ENCODE measurements at places on chromosomes 2 and 18.

- no peak for DNase-seq
These were observed 54.6 kb upstream of the TNP1 start for GRCh38 chr2:216914491-216914890.

DNA sequence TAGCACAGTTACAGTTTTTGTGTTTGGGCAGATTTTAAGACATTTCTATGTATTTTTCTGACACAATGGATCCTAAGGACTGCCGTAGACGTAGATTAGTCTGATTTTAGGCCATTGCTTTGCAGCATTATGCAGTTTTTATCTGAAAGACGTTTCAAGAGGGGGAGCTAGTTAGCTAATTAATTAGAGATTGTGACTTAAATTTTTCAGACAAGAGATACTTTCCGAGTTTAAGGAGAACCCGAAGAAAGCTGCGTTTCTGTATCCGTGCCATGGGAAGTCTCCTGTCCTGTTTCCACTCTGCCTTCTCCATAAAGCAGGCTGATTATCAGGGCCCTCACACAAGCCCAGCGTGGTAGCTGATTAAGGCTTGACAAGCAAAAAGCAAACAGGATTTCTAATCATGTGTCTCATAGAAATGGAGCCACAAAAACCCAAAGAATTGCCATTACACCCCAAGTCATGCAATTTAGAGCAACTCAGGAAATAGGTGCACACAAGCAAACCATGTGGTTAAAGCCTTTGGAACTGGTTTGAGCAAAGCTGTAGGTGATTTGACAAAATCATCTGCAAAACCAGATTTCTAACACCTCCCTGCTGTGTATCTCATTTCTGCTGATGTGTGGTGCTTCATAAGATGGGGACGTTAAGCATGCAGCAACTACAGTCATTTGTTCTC, 808.1 kb downstream of the RNF144A start:
- no peak for DNase-seq

DNA sequence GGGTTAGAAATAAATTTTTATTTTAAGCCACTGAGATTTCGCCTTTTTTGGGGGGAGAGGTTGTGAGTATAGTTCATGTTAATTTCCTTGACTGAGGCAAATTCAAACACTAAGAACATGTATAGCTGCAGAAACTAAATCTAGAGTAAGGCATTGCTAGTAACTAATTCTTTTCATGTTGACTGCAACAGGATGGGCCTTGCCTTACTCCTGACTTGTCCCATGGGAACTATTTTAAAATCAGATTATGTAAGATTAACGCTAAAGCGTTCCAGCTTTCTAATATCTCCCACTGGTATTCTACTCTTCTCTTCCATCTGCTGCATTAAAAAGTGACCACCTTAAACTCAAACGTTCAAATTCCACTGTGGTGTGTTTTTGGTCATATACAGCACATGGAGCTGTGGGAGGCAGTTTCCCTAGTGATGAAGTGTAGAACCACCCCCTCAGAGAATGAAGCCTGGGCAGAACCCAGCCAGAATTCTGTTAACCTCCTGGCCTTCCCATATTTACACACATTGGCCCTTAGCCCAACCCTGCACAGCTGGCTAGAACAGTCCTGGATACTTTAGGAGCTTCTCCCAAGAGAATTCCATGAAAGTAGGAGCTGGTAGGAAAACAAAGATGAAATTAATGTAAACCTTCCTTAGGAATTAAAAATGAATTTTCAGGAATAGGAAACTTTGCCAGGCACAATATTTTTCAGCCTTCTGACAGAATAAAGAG, 687.8 kb downstream of the SLC4A3 start:
- DNase-seq: no peak

- no peak for DNase-seq
These were observed 2.1 kb downstream of the FAM178B start for GRCh38 chr2:96984300-96984699.

DNA sequence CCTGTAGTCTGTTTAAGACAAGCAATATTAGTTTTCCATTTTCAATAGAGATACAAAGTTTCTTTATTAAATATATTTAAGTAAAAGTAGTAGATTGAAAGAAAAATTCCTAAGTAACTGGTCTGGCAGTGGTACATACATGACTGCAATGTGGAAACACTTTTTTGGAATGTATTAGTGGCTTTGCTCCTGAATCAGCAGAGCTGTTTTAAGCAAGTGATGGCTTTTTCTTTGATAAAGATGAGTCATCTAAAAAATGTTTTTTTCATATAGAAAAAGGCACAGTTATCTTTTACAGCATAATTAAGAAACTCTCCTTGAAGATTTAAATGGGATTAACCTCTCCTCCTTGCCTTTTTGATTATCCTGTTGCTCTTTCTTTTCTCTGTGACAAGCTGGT, 34.9 kb downstream of the KDM3A start:
- DNase-seq: no peak

- DNase-seq: no peak
These were observed 1.5 kb upstream of the UGP2 start for GRCh38 chr2:63840081-63840784.

DNA sequence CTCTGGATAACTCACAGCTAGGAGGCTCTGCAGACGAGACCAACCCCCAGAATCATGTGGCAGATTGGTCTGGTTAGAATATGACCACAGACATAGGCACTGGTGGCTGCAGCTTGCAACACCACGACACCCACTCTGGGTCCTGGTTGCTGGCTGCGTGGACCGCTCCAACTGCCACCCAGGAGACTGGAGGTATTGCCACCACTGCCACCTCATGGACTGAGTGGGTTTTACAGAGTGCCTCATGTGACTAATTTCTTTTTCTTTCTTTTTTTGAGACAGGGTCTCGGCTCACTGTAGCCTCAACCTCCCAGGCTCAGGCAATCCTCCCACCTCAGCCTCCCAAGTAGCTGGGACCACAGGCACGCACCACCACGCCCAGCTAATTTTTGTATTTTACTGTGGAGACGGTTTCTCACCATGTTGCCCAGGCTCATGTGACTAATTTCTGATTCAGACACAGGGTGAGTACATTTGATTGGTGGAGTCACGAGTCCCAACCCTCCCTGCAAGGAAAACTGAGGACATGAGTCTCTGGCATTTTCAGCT, 29.9 kb upstream of the NT5DC4 start:
- DNase-seq: no peak

DNA sequence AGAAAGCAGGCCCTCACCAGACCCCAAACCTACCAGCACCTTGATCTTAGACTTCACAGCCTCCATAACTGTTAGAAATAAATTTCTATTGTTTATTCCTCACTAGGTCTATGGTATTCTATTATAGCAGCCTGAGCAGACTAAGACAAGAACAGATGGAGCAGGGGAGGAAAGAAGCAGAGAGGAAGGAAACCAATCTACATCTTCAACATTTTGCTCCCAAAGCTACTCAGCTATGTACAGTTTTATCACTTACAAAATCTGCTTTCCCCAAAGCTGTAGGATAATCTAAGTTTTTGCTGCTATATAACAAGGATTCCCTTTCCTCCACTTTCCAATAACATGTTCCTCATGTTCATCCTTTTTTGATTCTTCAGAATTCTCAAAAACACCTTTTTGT, 274.4 kb upstream of the CHAC2 start:
- no peak for DNase-seq

GRCh38 chr2:189876271-189876670, 92.0 kb downstream of the PMS1 start:
- no peak for DNase-seq

DNA sequence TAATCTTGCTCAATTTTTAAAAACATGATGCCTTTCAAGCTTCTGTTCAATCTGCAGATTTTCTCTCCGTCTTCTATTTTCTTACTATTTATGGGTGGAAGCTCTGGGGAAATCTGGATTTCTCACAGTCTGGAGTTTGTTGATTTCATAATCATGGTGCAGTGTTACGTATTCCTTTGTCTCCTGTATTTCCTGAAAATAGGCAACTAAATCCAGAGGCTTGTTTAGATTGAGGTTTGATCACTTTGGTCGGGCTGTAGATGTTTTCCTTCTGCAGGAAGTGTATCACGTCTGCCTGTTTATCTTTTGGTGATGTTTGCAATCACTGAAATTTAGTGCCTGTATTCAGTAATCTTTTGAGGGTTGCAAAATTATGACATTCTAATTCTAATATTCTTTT, 487.7 kb downstream of the LRRTM4 start:
- no peak for DNase-seq

- no peak for DNase-seq
These were observed 4.1 kb downstream of the HOXD3 start for GRCh38 chr2:176160986-176161824.

- no peak for DNase-seq
These were observed at the start of gene KCNS3 for GRCh38 chr2:17878281-17879136. TSS of gene KCNS3 (plus strand) at chr2:17878667. CDS start at chr2:17931009, 52,342 bp downstream.

DNA sequence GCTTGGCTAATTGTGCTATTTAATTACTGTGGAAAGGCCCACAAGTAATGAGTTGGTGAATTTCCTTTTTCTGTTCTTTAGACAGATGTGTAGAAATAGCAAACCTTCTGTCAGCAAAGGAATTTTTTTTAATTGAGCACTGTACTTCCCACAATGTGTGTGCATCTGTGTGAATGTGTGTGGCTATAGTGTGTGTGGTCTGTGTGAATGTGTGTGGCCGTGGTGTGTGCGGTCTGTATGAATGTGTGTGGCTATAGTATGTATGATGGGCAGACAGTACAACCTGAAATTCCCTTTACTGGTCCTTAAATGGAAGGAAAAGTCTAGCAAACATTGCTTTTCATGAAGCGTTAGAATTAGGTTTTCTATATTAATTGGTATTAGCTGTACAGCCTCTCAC, 203.5 kb upstream of the TPO start:
- no peak for DNase-seq

DNA sequence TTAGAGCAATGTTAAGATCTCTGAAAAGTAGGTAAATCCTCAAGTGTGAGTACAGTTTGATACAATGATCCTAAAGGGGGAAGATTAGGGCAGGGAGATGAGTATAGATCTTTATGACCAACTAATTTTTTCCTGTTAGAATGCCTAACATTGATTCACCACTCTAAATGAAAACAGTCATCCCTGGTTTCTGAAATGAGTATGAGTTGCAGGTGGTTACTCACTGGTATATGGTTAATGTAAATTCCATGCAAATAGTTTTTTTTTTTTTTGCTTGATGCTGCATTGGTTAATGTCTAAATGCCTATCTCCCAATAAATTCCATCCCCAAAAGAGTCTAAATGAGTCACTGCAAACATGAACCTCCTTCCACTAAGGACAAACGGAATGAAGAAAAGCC, 55.0 kb upstream of the SERPINB2 start:
- DNase-seq: no peak

DNA sequence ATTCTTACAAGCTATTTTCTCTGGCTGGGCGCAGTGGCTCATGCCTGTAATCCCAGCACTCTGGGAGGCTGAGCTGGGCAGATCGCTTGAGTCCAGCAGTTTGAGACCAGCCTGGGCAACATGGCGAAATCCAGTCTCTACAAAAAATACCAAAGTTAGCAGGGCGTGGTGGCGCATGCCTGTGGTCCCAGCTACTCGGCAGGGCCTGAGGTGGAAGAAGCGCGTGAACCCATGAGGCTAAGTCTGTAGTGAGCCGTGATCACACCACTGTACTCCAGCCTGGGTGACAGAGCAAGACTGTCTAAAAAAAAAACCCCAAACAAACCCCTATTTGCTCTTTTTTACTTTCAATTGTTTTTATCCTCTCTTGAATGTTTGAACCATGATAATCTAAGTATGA, 37.0 kb downstream of the PPP4R1 start:
- DNase-seq: no peak

DNA sequence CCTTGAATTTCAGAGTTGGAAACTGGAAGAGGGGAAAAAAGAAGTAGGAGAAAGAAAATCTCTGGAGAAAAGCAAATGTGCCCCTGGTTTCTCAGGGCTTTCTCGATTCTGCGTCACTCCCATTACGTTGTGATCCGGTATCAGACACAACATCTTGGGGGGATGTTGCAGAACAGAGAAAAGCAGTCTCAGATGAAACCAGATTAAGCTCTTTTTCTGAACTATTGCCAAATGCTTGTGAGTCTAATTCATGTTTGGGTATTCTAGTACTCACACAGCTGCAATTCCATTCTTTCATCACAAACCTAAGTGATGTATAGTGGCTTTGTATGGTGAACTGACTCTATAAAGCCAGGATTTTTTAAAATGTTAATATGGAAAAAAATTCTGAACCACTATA, 233.2 kb downstream of the TCF4 start:
- no peak for DNase-seq

DNA sequence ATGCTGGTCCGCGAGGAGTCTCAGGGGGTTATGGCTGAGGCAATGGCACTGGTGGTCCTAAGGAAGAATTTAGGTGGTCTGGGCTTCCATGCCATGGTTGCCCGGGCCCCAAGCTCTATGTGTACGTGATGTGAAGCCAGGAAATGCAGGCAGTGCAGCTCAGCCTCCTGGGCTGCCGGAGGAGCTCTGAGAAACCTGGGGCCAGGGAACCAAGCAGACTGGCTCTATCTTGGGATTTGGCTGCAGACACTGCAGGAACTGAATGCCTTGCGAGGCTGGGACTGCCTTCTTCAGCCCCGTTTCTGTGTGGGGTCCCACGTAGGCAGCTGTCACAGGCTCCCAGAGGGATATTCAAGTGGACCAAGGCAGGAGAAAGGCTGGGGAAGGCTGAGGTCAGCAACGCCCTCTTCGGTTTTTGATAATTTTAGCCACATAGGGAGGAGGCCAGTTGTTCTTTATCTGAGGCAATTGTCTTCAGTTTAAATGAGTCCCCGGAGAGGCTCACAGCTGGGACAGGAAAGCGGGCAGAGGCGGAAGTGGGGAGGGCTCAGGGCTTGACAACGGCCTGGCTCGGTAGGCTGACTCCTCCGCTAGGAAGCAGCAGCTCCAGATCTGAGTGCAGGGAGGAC, 77.7 kb downstream of the RHOB start:
- no peak for DNase-seq

DNA sequence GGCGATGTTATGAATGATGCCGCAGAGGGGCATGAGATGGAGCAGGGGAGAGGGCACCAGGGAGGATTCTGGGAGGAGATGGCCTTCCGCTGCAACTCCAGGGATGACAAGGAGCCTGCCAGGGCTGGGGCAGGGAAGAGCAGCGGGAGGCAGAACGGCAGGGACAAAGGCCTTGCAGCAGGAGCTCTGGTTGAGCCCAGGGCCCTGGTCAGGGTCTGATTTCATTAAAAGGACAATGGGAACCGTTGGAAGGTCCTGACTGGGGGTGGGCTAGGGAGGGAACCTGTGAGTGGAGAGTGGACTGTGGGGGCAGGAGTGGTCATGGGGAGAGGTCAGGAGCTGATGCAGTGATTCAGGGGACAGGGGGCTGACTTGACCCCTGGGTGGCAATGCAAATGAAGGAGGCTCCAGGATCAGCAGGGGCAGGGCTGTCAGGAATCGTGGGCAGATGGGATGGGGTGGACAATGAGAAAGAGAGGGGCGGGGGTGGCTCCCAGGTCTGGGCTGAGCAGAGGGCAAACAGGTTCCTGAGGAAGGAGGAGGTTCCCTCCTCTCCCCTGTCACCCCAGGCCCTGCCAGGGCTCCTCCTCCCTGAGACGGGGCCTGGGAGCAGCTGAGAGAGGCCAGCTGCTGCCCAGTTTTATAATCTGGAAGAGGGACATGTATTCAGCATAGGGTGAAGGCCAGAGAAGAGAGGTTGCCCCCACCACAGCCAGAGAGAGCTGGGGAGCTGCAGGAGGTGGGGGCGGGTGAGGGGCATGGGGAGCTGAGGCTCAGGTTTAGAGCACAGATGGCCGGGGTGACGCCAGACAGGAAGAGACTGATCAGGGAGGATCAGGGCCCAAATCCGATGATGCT, 7.3 kb upstream of the DUSP2 start:
- DNase-seq: no peak
